Hepatic stellate cell (primary cell): ENCODE measurements at places on chromosomes 7 and 10.

DNA sequence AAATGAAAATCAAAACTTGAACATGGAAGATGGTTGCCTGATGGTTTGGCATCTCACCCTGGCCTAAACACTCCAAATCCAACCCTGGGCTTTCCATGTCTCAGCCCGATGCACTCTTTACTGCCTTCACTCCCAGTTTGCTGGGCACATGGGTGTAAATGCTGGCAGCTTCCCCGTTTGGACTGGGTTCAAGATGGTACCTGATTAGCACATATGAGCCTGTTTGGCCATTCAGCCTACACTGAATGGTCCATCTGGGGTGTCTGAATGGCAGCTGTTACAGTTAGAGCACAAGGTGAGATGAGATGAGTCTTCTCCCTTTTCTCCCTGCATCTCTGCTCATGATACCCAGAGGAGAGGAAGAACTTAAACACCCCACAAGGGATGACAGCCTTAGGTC is 37.1 kb downstream of the ATXN7L1 start:
- DNase-seq, result no peak

DNA sequence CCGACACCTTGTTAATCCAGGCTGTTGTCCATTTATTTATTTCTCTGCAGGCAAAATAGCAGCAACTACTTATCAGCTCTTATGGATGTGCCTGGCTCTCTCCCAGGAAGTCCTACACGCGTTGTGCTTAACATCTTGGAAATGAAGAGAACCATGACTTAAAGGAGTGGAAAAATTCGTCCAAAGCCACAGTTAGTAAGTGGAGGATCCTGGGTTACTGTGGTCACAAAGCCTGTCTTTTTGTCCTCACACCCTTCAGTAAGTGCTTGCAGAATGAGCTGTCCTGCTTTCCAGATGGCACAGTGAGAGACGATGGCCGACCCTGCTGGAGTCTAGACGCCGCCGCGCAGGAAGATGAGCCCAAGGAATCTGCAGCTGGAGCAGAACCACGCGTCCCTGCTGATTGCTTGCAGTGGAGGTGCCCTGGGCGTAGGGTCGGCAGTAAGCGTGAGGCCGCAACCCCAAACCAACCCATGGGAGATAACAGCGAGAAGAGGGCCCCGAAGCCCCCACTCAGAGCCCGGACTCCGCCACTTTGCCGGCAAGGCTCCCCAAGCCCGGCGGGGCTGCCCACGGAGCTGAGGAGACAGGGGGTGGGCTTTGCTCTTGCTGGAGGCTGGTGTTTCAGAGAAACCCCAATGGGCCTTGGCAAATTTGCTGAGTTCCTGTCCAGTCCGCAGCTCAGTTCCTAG is 178.6 kb downstream of the CXCL12 start:
- no peak for DNase-seq

GRCh38 chr7:114175125-114175524 is 239.5 kb upstream of the FOXP2 start:
- no peak for DNase-seq

- peak; percentile 11 for DNase-seq
These were observed 5.8 kb downstream of the IFIT1 start for GRCh38 chr10:89398003-89398749.

GRCh38 chr10:119189811-119190282 is 11.2 kb upstream of the PRDX3 start:
- no peak for DNase-seq

GRCh38 chr10:43648398-43649184 is at the start of gene ZNF32:
TSS of gene ZNF32 (minus strand) at chr10:43648881. CDS start at chr10:43646133, 2,748 bp downstream.
- DNase-seq, result peak; percentile 87

GRCh38 chr7:43880596-43880995 is 11.3 kb upstream of the MRPS24 start:
- DNase-seq, result no peak

GRCh38 chr10:106982268-106982667 is 182.2 kb downstream of the SORCS1 start:
- no peak for DNase-seq

- DNase-seq, result no peak
These were observed 643.5 kb upstream of the DPP6 start for GRCh38 chr7:153408360-153409335.

DNA sequence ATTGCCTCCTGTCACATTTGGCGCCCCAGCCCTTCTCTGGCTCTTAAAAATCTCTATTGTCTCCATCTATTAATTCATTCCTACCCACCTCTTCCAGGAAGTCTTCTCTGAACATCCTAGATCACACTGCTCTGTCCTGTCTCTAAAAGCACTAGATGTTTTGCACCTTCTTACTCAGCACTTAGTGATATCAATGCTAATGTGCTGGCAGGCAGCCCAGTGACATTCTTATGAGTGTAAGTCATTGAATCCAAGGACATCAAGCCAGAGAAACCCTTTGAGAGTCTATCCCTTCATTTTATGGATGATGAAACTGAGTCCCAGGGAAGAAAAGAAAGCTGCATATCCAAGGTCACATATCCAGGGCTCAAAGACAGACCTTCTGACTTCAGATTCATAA is 48.3 kb upstream of the PAX2 start:
- no peak for DNase-seq

DNA sequence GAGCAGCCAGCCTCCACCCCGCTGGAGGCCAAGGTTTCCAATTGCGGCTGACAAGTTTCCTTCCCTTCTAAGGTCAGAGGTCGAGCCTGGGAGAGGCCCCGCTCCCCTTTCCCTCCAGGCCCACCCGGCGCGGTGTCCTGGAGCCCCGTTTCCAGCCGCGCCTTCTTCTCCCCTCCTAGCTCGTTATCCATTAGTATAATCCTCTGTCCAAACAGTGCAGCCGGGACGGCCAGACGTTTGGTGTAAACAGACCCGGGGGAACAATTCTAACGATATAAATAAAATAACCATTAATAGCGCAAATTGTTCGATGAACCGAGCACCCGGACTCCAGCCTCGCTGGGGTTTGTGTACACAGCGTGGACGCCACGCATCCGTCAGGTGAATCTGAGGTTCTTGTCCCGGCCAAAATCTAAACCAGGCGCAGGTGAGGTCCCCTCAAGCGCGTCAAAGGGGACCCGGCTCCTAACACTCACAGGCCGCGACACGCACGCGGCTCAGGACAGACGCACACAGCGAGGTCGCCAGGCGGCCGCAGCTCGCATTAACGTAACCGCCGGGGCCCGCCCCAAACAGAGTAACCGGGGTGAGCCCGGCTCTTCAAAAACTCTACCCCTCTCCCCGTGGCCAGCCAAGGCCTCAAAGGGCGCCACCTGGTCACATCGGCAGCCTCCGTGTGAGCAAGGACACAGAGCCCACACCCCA is 10.8 kb upstream of the NKX2-3 start:
- no peak for DNase-seq

- DNase-seq, result peak; percentile 72
These were observed 37.0 kb downstream of the RBM20 start for GRCh38 chr10:110681023-110681681.

- no peak for DNase-seq
These were observed 145.9 kb downstream of the ARHGAP12 start for GRCh38 chr10:31782701-31783100.
